Effector CD8-positive, alpha-beta T cell (primary cell): ENCODE measurements at places on chromosomes 16 and 17.

GRCh38 chr16:85820604-85821372, 21.3 kb downstream of the COX4I1 start:
- DNase-seq = no peak

DNA sequence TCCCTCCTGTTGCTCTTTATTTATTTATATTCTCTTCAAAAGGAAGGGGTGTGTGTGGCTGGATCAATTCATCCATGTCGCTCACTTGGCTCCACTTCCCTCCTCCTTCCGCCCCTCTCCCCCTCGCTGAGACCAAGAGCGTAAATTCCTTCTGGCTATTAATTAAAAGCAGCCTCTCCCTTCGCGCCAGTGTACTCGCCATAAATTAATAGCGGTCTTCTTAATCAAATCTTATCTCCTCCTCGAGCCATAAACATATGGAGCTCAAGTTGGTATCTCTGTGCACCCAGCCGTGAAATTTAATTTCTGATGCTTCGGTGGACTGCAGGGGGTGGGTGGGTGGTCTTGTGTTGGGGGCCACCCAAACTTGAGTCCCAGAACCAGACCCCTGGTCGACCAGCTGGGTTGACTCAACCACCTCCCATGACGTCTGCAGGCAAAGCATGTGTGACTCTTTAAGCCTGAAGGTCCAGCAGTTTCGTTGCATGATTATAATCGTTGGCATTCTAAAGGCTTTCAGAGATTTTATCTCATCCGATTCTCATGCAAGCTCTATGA, 57.9 kb downstream of the SDK2 start:
- no peak for DNase-seq

- DNase-seq = peak; percentile 88
These were observed at the start of gene SOCS3 for GRCh38 chr17:78359997-78360370. TSS of gene SOCS3 (minus strand) at chr17:78360077. CDS start at chr17:78359095, 982 bp downstream.

DNA sequence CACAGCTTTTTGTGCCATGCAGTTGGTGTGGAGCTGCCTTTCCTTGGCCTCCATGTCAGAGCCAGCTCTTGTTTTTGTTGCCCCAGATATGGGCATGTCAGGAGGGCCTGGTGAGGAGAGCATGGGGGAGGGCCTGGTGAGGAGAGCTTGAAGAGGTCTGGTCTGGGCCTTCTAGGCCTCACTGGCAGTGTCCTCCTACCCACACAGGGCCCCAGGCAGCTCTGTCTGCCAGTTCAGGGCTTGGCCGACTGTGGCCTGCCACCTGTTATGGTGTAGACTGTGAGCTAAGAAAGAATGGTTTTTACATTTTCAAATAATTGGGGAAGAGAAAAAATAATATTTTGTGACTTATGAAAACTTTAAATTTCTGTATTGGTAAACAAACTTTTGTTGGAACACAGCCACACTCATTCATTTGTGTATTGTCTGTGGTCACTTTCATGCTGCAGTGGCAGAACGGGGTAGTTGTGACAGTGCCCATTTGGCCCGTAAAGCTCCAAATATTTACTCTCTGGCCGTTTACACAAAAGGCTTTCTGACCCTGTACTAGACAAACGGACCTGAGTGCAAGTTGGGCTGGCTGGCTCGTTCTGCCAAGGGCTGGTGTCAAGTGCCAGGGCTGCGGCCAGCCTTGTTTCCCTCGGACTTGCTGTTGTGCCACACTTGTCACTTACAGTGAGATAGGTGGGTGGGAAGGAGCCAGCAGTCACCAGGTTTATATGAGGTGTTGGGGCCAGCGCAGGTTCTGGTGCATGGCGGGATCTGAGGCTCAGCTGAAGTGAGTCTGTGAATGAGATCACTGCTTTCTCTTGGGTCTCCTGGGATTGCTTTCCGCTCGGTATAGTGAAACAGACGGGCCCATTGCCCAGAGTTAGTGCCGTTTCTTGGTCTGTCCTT, 18.2 kb downstream of the PGS1 start:
- no peak for DNase-seq

DNA sequence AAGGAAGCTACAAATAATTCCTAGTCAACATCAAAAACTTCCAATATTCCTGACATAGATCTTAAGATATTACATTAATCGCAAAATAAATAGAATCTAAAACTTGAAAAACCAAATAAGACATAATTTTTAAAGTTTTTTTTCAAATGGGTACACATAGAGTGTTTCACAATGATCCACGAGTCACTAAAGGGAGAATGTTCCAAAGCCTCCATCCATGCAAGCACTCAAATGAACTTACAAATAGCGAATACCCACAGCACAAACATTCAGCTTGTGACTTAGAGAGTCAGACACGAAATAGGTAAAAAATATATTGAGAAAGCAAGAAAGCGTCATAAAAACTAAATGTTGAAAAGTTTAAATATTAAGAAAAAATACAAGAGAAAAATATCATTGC, 65.7 kb downstream of the CEP112 start:
- no peak for DNase-seq

GRCh38 chr16:49049191-49049590, 232.4 kb downstream of the CBLN1 start:
- no peak for DNase-seq

DNA sequence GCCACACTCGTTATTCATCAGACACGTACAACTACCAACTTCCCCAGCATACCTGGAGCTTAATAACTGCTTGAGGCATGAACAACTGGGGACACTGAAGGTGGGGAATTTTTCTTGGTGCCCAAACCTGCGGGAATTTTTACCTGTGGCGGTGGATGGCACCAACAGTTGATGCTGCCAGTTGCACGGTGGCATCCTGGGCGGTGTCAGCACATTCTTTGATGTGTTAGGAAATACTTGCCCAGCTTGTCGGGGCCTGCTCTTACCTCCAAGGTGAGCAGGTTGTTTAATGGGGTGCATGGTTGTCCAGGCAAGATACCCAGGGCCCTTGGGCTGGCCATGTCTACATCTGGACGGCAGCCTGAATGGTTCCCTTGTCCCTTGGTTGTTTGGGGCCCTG, 79.6 kb downstream of the CRISPLD2 start:
- no peak for DNase-seq

DNA sequence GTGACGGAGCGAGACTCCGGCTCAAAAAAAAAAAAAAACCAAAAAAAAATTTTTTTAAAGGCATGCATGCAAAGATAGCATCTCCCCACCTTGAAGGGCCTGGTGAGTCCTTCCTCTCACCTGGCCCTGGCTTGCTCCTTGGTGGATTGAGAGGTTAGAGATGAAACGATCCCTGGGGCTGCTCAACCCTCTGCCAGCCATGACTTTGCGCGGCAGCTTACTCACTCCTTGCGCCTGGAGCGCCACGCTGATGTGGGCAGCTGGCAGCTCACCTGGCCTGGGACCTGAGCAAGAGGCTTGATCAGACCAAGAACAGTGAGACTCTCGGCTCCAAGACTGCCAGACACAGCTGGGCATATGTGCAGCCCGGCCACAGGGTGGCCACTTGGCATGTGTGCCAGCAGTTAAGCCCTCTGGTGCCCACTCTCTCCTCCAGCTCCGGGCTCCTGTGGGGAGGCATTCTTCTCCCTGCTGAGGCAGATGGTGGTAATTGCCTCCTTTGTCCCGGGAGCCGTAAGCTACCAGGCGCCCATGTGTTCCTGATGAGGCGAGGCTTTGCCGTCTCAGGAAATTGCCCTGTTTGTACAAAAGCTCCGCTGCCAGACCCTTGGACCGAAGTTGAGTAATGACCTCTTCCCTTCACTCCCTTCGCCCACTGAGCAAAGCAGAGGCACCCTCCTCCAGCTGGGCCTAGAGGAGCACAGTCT, 5.1 kb upstream of the EVPL start:
- DNase-seq = no peak

DNA sequence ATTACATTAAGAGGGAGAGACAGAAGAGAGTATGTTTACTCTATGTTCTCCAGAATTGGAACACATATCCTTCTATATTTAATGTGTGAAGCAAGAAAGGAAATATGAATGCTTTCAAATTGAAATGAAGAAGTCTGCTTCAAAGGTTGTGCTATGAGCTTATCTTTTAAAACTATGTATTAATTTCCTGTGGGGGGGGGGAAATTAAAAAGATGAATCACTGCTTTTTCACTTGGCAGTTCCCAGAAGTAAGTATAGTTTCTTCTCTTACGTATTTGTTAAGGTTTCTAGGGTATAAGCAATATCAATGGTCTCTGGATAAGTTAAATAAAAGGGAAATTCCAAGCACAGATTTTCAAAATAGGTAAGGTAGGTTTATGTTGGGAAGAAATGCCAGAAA, 7.0 kb downstream of the TERF2 start:
- no peak for DNase-seq

- DNase-seq = no peak
These were observed 5.0 kb upstream of the NAGLU start for GRCh38 chr17:42530952-42531454.

DNA sequence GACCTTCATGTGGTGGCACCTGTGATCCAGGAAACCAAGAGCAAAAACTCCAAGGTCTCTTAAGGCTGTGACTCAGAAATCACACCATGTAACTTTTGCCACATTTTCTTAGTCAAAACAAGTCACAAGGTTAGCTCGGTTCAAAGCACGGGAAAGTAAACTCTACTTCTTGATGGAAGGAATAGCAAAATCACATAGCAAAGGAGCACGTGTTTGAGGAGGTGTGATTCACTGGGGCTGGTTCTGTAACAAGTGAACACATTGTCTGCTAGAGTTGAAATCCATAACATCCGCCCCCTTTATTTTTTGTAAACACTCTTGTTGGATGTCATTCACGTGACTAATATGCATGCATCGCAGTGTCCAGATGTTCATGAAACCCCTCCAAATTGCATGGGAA, 415.0 kb upstream of the MAF start:
- DNase-seq = no peak

DNA sequence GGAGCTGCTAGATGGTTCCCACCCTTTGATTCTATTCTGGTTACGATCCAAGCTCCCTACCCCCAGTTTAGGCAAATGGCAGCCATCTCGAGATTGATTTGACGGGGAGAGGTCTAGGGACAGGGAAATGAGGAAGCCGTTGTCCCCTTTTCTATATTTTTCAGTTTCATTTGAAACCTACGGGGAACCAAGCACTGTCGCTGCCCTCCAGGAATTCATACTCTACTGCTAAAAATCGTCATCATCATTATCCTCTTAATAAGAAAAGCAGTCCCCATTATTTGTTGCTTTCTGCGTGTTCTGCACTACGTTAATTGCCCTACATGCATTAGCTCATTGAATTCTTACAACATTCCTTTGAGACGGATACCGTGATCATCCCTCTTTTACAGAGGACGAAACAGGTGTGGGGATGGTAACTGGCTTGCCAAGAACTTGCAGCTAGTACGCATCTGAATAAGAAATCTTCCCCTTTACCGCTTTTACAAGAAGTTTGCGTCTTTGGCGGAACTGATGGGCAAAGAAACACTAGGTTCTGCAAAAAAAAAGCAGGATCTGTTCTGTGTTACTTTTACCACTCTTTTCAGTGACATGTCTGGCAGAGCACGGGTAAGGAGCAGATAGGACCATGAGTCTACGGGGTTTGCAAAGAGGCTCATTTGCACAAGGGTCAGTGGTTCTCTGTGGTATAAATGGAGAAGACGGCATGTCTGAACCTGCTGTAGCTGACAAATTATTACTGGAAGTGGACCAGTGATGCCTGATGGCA, 1.1 kb downstream of the CCP110 start:
- no peak for DNase-seq

GRCh38 chr16:64687786-64688185, 434.1 kb downstream of the CDH11 start:
- no peak for DNase-seq

DNA sequence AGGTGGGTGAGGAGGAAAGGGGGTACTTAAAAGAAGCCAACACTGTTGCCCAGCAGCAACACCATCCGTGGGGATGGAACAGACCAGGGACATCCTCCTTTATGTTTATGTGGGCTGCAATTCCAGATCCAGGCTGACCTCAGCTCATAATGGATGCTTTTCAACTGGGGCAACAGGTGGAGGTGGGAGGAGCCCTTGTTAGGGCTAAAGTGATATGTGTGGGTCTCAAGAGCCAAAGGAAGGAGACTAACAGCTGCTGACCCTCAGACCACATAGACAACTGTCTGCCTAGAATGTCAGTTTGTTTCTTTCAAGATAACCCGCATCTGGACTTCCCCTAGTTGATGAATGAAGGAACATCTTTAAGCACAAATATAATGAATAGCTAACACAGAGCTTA, 2.0 kb upstream of the INPP5K start:
- DNase-seq = no peak

- DNase-seq = no peak
These were observed 132.0 kb downstream of the MRTFB start for GRCh38 chr16:14203166-14203565.

GRCh38 chr17:29084541-29085146, 41.7 kb downstream of the PIPOX start:
- DNase-seq = no peak

- no peak for DNase-seq
These were observed 927 bp upstream of the ENGASE start for GRCh38 chr17:79073706-79074088.

DNA sequence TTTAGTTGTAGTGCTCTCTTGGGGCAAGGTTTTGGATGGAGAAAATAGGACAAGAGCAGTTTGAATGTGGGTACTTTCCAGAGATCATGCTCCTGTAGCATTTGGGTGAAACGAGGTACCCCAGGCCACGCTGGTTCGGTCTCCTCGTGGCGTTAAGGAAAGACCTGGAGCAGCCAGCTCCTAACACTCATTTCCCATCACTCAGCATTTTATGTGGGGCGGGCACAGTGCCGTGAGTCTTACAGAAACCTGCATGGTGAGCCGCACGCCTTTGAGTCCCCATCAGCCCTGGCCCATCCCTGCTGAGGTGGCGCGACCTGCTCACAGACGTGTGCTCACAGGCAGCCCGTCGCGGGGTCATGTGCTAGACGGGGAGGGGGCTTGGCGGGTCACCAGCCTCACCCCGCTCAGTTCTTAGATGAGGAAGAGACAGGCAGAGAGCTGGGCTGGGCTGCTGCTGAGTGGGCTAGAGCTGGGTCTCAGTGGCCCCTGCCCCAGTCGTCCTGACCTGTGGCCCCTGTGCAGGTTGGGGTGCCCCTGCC, 37.3 kb downstream of the TBCD start:
- DNase-seq = no peak

GRCh38 chr16:87183647-87184046, 133.5 kb downstream of the C16orf95 start:
- DNase-seq = no peak

DNA sequence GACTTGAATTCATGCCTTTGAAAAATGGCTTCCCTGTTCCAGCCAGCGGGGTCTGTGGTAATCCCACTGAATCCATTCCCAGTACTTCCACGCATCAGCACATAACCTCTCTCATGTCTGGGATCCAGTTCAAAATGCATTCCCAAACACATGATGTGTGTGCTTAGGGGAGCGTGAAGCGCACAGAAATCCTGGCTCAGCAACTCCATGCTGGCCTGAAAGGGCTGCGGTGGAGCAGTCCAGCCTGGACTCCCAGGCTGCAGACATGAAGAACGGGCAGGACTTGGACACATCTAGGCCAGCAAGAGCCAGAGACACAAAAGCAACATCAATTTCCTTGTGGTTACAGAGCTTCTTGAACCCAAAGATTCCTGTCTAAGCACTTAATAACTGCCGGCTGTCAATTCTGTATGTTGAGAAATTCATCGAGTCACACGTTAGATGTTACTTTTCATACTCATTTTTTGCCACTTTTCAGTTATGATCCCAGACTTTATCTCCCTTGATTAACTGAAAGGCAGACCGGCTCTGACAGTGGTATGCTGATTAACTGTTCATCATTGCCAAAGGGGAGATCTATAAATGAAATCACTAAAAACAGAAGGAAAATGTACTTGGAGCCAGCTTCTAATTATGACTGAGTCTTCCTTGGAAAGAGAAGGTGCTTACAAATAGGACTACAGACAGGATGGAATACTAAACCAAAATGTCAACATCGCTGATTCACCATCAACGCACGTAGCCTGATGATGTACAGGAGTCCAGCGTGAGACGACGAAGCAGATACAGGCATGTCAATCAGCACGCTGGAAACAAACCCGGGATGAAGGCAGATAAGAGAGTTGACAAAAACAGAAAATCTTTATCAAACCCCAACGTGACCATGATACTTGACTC, 23.0 kb downstream of the NSMCE1 start:
- DNase-seq = no peak
